Keratinocyte (primary cell): ENCODE measurements at places on chromosomes 16 and 17.

- no peak for DNase-seq
Measured at GRCh38 chr16:30692396-30693064, 6.4 kb upstream of the SRCAP start.

DNA sequence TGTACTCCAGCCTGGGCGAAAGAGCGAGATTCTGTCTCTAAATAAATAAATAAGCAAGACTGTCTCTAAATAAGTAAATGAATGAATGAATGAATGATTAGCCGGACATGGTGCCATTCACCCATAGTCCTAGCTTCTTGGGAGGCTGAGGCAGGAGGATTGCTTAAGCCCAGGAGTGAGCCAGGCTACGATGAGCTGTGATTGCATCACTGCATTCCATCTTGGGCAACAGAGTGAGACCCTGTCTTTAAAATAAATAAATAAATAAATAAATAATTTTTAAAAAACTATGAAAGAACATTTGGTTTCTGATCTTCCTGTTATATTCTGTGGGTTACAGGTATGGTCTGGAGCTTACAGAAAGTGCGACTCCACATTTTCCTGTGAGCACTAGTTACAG, 65.0 kb downstream of the C17orf58 start:
- no peak for DNase-seq

DNA sequence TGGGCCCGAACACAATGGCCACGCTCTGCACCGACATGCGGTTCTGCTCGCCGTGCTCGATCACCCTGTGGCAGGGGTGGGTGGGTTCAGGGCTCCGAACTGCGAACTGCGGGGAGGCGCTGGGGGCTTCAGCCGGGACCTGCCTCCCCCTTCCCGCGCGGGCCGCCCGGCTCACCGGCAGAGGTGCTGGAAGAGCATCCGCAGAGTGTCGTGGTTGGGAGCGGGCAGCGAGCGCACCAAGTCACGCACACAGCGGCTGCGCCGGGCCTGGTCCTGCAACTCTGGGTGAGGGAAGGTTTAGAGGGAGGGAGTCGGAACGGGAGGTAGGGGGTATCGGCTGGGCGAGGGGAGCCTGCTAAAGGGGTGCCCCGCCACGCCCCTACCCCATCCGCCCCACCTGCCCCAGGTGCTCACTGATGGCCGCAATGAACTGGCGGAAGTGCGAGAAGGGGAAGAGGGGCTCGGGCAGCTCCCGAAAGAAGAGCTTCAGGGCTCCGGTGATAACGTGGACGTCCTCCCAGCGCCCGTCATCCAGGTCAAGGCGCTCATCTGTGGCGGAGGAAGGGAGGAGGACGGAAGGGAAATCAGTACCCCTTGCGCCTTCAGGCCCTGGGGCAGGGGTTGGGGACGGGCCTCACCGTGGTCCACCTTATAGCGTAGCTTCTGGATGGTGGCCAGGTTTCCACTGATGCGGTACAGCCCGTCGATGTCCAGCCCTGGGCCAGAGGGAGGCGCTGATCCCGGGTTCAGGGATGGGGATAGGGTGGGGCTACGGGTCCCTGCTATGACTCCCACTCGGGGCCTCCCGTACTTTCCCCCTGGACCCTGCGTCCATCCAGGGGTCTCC, 36.9 kb downstream of the ARHGAP27 start:
- DNase-seq = no peak

DNA sequence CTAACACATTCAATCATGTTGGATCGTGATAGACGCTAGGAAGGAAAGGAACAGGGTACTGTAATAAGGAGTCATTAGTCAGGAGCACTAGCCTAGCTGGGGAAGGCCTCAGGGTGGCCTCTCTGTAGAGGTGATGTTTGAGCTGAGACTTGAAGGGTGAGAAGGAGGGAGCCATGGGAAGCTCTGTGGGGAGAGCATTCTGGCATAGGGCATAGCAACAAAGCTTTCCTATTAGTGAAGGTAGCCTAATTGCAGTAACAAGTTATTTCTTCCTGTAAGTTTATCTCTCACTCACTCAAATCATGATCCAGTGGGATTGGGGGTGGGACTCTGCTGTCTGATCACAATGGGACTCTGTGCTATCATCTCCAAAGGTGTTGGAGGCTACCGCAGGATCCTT, 16.1 kb downstream of the PLCG2 start:
- DNase-seq = no peak

DNA sequence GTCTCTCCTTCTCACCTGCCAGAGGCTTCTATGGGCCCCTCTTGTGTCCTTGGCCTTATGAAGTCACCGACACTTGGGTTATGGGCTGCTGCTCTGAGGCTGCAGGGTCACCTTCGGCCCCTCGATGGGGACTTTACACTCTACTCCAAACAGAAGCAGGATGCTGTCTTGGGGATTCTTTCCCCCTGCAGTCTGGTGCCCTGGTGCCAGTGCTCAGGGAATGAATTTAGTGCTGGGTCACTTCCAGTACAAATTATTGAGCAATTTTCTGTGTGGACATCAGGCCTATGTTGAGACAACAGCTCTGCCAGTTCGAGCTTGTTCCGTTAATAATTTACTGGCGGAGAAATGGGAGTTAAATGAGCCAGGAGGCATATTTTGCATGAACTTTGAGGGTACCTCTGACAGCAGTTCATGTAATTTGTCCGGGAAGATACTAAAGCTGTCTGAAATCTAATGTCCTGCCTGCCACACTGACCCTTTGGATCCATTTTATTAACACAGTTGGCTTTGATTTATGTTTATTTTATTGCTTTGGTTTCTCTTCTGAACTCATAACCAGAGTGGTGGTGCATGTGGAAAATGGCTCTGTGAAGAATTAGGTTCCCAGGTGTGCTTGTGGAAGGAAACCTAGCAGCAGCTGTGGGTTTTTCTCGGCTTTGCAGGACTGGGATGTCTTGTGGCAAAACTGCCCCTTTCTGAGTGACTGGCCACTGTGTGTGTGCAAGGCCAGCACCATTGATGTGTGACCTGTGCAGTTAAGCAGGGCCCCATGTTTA, 34.1 kb upstream of the DHX8 start:
- DNase-seq = no peak
